ENCODE measurements at places on chromosomes 3 and 15. TPM values are rescaled to one million over a fixed set of nuclear protein-coding genes. Genes with fewer than 3 reads are reported as not detected.

The EFCAB12 gene
- total RNA-seq = 0.94 TPM

The NEO1 gene
- total RNA-seq = 35.0 TPM

The CCDC13 gene
- total RNA-seq = 1.4 TPM

The ERICH6 gene
- total RNA-seq = not detected

The CRYGS gene
- total RNA-seq = 2.5 TPM

The DNAH12 gene
- total RNA-seq = 0.45 TPM

The FMN1 gene
- 0.76 TPM for total RNA-seq

The RNF111 gene
- total RNA-seq = 32.2 TPM

DNA sequence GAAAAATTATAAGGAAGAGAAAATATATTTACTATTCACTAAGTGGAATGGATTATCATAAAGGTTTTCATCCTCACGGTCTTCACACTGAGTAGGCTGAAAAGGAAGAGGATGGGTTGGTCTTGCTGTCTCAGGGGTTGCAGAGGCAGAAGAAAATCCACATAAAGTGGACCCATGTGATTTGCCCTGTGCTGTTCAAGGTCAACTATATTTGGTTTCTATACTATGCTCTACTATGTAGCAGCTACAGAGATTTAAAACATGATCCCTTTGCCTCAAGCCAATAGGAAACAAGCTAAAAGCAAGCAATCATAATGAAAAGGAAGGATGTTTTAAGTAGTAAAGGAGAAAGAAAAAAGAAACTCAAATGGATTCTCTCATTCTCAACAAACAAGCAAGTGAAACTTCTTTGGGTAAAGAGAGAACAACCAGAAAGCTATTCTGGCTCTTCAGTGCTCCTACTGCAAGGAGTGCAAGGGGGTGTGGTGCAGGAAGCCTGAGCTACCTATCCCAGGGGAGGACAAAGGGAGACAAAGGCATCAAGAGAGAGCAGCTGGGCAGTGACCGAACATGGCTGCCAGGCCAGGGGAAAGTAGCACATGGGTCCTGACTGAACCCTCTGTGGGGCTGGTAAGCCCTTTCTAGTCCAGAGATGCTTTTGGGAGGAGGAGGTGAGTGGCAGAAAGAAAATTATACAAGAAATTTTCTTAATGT is 35.9 kb downstream of the SFMBT1 start:
- H3K4me1 ChIP-seq = no peaks in the 10 kb centered on the region
- DNase-seq = no peak
- H3K27ac ChIP-seq = no peak overlapping the region
- H3K36me3 ChIP-seq = no peaks in the 10 kb centered on the region

- H3K27ac ChIP-seq = no peak overlapping the region
- H3K27me3 ChIP-seq = no peaks in the 10 kb centered on the region
- H3K4me1 ChIP-seq = no peaks in the 10 kb centered on the region
- H3K36me3 ChIP-seq = no peaks in the 10 kb centered on the region
Observed at GRCh38 chr3:140911822-140912221, 29.8 kb upstream of the SLC25A36 start.

DNA sequence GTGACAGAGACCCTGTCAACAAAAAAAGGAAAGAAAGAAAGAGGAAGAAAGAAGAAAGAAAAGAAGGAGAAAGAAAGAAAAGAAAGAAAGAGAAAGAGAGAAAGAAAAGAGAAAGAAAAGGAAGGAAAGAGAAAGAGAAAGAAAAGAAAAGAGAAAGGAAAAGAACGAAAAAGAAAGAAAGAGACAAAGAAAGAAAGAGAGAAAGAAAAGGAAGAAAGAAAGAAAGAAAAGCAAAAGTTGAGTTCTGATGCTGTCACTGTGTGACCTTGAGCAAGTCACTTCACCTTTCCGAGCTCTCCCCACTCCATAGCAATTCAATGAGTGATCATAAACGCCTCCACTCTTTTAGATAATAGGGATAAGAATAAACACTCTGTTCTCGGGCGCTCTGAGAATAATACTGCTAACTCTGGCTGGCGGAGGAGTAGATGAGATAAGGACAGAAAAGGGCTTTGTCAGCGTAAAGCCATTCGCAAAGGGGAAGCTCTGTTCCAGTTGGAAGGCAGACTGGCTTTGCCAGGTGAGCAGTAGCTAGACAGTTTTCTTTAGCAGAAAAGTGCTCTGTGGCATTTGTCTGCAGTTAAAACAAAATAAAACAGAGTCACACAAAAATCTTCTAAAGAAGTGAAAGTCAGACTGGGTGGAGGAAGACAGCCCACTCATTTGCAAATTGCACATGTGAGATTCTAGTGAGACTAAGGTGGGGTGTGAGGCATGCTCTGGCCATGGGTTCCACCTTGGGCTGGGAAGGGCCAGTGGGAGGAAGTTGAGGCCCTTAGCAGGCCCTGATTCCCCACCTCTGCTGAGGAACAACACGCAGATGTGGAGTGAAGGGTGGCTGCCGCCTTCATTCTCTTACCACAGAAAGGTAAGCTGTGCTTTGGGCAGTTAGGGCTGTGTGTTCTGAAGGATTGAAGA is 9.6 kb upstream of the FLNB start:
- H3K4me3 ChIP-seq = no peak overlapping the region
- no peaks in the 10 kb centered on the region for H3K27me3 ChIP-seq
- DNase-seq = no peak
- no peaks in the 10 kb centered on the region for H3K36me3 ChIP-seq
- H3K4me1 ChIP-seq = peaks cover 4% of the 10 kb centered on the region

GRCh38 chr15:45645026-45645980 is 10.5 kb downstream of the SQOR start:
- no peaks in the 10 kb centered on the region for H3K27me3 ChIP-seq
- H3K4me1 ChIP-seq = peaks cover 11% of the 10 kb centered on the region
- DNase-seq = no peak
- H3K27ac ChIP-seq = no peak overlapping the region
- no peak overlapping the region for H3K4me3 ChIP-seq
- no peaks in the 10 kb centered on the region for H3K36me3 ChIP-seq

GRCh38 chr15:74580538-74581350 is 34.9 kb upstream of the CLK3 start:
- H3K4me1 ChIP-seq = no peaks in the 10 kb centered on the region
- DNase-seq = no peak
- H3K36me3 ChIP-seq = no peaks in the 10 kb centered on the region
- H3K4me3 ChIP-seq = no peak overlapping the region

- H3K36me3 ChIP-seq = no peaks in the 10 kb centered on the region
- H3K4me1 ChIP-seq = peaks cover 3% of the 10 kb centered on the region
- no peak for DNase-seq
- no peaks in the 10 kb centered on the region for H3K27me3 ChIP-seq
- no peak overlapping the region for H3K4me3 ChIP-seq
Observed at GRCh38 chr3:171297207-171297606, 163.0 kb downstream of the TNIK start.

DNA sequence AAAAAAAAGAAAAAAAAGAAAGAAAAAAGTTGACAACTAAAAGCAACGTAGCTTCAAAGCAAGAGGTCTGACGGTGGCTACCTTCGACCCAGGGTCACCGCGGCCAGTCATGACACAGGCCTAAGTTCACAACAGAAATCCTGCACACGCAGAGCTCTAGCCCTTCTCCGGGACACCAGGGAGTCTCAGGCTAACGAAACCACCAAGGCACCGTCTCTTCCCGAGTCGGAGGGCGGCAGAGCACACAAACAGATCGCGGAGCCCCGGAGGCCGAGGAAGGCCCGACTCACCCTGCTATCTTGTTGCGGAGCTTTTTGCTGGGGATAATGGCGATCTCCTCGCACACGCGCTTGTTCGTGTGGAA is 584 bp downstream of the RPS17 start:
- H3K4me1 ChIP-seq = peaks cover 3% of the 10 kb centered on the region
- peak; percentile 54 for DNase-seq
- H3K27me3 ChIP-seq = no peaks in the 10 kb centered on the region
- H3K4me3 ChIP-seq = peak overlapping the region; percentile 90

DNA sequence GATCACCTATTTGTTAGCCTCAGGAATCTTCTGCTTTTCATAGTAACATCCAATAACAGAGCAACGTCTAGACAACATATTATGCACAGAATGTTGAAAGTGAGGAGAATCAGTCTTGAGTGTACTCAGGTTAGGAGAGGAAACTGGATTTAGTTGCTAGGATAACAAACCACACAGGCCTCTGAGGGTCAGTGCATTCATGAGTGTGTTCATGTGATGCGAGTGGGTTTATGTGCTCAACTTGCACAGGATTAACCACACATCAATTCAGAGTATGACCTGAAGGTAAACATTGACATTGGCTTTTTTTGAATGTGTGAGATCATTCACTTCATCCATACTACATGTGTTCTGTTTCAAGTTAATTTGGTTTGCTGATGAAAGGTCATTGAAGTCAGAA is 287.6 kb downstream of the DIPK2A start:
- H3K4me1 ChIP-seq = no peaks in the 10 kb centered on the region
- H3K4me3 ChIP-seq = no peak overlapping the region
- no peak overlapping the region for H3K27ac ChIP-seq
- no peaks in the 10 kb centered on the region for H3K36me3 ChIP-seq
- H3K27me3 ChIP-seq = no peaks in the 10 kb centered on the region

- H3K36me3 ChIP-seq = no peaks in the 10 kb centered on the region
- H3K4me3 ChIP-seq = no peak overlapping the region
- H3K27me3 ChIP-seq = no peaks in the 10 kb centered on the region
- H3K4me1 ChIP-seq = no peaks in the 10 kb centered on the region
Observed at GRCh38 chr3:153889905-153890334, 231.3 kb upstream of the ARHGEF26 start.

GRCh38 chr3:38588371-38588971 is 61.0 kb downstream of the SCN5A start:
- no peaks in the 10 kb centered on the region for H3K36me3 ChIP-seq
- H3K4me3 ChIP-seq = no peak overlapping the region
- DNase-seq = no peak
- H3K27ac ChIP-seq = no peak overlapping the region

Data from ovary (tissue), 10 donors.